ENCODE measurements at places on chromosomes 5 and 9.

DNA sequence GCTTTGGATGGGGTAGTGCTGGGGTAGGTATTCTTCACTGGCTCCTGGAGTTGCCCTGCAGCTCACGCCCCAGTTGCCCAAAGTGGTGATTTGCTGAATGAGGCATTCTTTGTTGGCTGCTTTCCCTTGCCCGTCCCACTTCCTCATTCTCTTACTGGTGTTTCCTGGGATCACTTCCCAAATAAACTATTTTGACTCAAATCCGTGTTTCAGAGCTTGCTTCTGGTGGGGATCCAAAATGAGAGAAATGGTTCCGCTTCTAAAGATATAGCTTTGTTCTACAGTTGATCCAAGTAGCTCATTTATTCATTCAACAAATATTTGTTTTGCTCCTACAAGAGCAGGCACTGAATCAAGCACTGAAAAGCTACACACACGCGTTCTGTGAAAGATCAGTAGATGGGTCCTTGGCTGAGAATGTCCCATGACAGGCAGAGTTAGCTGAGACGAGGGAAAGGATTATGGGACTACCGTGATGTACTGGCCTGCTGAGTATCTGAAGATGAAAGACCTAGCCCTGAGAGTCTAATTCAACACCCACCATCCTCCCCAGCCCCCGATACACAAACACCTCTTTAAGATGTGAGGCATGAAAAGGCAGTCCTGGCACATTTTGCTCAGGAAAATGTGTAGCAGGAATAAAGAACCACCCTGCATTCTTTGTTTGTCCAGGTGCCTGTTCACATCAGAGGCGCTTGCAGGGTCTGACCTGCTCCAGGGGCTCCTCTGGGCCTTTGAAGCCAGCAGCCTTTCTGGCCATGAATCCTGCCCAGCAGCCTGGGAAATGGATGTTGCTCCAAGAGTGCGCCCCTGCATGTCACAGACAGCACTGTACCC is 143.1 kb upstream of the RANBP3L start:
- DNase-seq = no peak

DNA sequence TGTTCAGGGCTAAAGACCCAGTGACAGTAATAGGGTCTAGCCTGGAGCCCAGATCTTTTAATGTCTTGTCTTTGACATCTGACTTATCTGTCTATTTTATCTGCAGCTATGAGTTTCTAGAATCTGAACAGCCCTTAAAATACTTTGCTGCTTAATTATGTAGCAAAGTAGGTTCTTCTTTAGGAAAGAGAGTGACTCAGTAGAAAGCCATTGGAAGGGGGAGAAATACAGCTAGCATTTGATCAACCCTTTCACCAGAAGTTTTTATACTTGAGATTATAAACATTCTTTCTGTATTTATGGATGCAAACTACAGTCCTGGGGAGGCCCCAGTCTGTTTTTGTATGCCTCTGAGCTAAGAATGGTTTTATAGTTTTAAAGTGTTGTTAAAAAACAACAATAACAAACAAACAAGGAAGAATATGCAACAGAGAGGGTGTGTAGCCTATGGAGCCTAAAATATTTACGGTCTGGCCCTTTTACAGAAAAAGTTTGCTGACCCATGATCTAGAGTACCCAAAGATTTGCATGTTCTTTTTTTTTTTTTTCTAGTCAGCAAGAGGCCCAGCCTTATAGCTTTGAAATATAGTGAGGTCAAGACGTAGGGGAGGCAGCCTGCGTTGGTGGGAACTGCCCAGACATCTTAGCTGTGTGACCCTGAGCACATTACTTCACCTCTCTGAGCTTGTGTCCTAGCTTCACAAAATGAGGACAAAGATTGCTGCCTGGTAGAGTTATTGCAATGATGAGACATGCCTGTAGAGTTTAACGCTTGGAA is 9.7 kb downstream of the GSN start:
- DNase-seq = no peak

DNA sequence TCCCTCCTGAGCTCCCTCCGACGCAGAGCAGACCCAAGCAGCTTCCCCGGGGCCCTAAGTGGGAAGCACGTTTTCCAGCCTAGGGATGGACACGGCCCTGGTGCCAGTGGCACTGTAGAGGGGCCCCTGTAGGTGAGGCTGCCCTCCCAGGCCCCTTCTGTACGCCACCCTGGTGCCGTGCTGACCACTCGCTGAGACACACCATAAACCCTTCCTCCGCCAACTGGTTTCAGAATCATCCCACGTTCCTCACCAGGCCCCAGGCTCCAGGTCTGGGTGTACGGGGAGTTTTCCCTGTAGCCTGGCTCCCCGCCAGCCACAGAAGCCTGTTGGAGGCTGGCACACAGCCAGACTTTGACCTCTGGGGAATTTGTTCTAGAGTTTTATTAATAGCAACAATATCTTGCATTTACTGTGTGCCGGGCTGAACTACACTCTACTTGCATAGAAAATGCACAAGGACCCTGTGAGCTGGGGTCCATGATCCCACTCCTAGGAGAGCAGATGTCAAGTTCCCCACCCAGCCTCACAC is 18.2 kb upstream of the WDR38 start:
- DNase-seq = no peak

DNA sequence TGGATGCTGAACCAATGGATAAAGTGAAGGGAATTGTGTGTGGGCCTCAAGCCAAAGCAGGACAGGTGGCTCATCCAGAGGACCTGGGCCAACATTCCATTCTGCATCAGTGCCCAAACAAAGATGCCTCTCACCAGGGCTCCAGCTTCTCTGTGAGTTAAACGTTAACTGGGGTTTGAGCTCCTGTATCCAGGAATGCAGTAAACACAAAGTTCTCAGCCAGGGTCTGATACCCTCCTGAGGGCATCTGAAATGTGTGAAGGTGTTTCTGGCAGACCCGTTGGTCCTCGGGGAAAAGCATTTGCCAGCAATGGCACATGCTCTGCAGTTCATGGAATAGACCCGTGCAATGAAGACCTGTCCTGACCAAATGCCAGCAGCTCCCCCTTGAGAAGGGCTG is 33.9 kb upstream of the AOPEP start:
- no peak for DNase-seq

DNA sequence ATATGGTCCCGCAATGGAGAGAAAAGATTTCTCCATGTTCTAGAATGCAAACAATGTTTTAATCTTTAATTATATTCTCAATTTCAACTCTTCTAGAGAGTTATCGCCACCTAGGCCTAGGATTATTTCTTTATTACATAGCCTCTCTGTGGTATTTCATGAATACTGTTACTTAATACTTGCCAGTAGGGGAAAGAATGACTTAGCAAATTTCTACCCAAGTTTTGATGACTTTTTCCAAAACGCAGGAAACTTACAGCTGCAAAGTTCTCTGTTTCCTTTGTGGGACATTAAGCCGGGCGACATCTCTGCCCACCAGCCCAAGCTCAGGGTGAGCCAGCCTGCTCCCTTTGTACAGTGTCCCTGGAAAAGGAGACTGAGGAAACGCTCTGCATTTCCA is 73.8 kb downstream of the MED27 start:
- no peak for DNase-seq

DNA sequence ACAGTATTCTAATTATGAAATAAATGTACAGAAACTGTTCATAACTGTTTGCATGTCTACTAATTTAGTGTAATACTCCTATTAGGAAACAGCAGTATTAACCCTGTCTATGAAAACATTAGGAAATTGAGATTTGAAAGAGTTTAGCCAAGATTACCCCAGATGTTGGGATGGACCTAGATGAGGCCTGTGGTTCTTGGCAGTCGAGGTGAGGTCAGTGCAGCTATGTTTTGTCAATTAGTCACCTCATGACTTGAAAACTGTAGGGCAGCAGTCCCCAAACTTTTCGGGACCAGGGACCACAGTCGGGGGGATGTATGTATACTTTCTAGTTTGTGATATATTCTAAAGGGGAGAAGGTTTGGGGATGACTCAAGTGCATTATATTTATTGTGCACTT is 4.7 kb downstream of the LNPEP start:
- no peak for DNase-seq

GRCh38 chr5:113452941-113453340 is 18.2 kb upstream of the TSSK1B start:
- no peak for DNase-seq

DNA sequence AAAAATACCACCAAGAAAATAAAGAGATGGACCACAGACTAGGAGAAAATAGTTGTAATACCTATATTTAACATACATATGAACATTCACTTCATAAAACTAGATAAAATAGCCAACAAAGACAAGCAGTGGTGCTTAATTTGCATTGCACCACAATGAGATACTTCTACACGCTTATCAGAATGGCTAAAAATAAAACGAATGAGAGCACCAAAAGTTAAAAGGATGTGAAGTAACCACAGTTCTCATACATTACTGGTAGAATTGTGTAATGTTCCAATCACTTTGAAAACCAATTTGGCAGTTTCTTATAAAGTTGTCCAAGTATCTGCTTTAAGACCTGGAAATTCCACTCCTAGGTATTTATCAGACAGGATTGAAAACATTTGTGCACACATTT is 198.9 kb upstream of the SGCD start:
- no peak for DNase-seq

DNA sequence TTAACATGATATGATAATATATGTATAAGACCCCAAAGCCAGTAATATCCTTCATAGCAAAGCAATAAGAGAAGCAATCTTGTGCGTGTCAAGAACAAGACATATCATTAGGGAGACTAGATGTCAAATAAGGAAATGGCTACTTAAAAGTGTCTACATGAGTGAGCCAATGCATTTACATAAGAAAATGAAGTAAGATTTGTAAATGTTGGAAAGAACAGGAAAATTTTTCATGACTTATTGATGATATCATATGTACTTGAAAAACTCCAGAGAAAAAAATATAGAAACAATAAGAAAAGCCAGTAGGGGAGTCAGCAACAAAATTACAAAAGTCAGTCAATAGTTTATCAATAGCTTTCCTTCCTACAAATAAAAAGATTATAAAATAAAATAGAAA is 13.8 kb upstream of the MCTP1 start:
- no peak for DNase-seq

GRCh38 chr5:60382716-60383115 is 317.2 kb downstream of the DEPDC1B start:
- DNase-seq = no peak

GRCh38 chr5:111070272-111071134 is 1.0 kb upstream of the TSLP start:
- DNase-seq = no peak

GRCh38 chr9:133154097-133154989 is 9.4 kb downstream of the GBGT1 start:
- no peak for DNase-seq

- DNase-seq = no peak
These were observed 49.9 kb downstream of the COL15A1 start for GRCh38 chr9:98993570-98993945.

DNA sequence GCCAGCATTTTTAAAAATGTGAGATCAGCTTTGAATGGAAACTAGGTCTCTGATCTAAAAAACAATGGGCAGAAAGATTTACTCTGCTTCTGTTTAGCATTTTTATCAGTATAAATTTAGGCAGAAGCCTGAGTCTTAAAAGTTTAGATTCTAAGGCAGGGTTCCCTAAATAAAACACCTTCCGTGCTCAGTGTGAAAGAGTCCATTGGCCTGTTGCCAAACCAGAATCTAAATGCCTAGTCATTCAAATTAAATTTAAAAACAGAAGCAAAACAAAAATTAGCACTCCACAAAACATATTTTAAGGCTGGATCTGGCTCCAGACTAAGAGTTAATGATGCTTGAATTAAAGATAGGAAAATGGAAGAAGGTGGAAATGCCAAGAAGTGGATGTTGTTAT is 4.5 kb downstream of the TYRP1 start:
- DNase-seq = no peak

- no peak for DNase-seq
These were observed 147.9 kb upstream of the VLDLR start for GRCh38 chr9:2473681-2474080.

- DNase-seq = no peak
These were observed 48.9 kb downstream of the PTPN3 start for GRCh38 chr9:109449036-109449798.

DNA sequence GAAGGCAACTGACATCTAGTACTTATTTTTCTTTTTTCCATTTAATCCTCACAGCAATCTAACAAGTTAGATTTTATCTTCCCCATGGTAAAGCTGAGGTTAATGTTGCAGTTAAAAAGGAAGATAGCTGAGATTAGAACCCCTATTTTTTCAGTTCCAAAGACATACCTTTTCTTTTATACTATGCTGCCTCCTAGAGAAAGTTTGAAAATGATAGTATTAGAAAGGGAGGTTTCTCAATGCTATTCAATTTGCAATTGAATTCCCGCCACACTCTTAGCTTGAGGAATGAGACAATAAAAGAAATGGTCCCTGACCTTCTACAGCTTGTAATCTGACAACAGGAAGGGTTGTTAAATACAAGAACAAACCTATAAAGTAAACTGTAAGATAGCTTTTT is 195.9 kb upstream of the TRIM32 start:
- no peak for DNase-seq

DNA sequence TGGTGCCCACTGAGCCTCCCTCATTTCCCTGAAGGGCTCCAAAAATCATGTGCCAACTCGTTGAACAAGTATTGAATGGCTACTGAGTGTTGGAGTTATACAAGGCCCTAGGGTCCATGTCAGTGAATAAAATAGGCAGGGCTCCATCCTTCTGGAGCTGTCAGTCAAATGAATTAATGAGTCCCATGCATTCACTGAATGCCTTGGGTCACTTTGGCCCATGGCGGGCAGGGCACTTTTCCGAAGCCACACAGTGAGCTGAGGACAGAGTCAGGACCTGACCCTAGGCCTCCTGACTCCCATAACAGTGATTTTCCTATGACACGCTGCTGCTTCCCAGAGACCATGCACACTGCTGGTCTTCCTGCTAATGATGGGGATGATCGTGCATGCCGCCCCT is 27.3 kb upstream of the SLC36A1 start:
- no peak for DNase-seq

GRCh38 chr9:92706218-92706940 is 36.4 kb upstream of the IPPK start:
- DNase-seq = peak; percentile 67

DNA sequence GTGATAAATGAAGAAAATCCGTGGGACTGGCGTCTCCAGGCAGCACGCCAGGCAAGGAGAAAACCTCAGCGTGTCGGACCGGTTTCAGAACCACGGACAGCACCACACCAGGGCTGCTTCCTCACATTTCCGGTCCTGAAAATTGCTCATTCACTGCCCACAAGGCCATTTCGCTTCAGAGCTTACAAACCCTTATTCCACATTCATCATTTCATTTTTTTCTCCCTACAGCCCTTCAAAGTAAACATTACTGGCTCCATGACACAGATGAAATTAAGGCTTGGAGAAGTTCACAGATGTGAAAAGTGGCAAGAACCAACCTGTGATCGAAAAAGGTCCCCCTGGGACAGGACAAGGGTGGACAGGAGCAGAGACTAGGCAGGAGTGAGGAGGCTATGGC is 1.5 kb upstream of the GPRIN1 start:
- DNase-seq = peak; percentile 80

- DNase-seq = no peak
These were observed 25.8 kb downstream of the ADAMTSL2 start for GRCh38 chr9:133560311-133560710.

DNA sequence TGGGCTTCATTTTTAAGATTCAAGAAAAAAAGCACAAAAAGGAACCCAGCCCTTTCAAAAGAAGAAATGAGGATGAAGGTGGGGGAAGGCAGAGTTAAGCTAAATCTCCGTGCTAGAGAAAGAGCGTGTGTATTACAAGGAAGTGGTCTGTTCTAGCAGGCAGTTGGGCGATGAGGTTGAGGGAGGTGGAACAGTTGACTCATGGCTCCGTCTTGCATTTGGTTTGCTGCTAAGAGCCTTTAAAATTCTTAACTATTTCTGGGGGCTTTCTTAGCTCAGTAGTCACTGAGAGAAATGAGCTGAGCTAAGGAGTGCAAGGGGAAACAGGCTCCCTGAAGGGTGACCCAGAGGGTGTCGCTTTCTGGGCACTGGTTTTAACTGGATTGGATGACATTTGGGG is 117.4 kb downstream of the GCNT1 start:
- peak; percentile 85 for DNase-seq

Data from stimulated activated effector memory CD8-positive, alpha-beta T cell treated with anti-CD3 and anti-CD28 coated beads, Interleukin-12 subunit alpha, Interleukin-12 subunit beta, amount 100 ng/mL, for 72 hours (primary cell).